ENCODE measurements at places on chromosomes 11 and 22. TPM values are rescaled to one million over a fixed set of nuclear protein-coding genes. Genes with fewer than 3 reads are reported as not detected.

DNA sequence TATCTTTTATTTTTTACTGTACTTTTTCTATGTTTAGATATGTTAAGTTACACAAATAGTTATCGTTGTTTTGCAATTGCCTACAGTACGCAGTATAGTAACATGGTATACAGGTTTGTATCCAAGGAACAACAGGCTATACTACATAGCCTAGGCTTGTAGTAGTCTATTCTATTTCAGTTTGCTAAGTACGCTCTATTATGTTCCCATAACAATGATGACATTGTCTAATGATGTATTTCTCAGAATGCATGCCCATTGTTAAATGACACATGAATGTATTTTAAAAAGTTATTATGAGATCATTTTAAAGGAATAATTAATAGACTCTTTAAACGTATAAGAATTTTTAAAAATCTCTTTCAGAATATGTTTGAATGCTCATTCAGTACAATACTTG lies 696.7 kb upstream of the CCDC90B start:
- no peaks in the 10 kb centered on the region for H3K4me1 ChIP-seq
- no peaks in the 10 kb centered on the region for H3K27me3 ChIP-seq
- no peak for DNase-seq
- H3K27ac ChIP-seq = no peak overlapping the region

- H3K4me1 ChIP-seq = no peaks in the 10 kb centered on the region
- no peaks in the 10 kb centered on the region for H3K36me3 ChIP-seq
- no peaks in the 10 kb centered on the region for H3K27me3 ChIP-seq
- H3K4me3 ChIP-seq = no peak overlapping the region
- no peak for DNase-seq
These were observed 109.0 kb downstream of the PKNOX2 start for GRCh38 chr11:125273519-125274000.

- no peaks in the 10 kb centered on the region for H3K27me3 ChIP-seq
- H3K4me1 ChIP-seq = peaks cover 20% of the 10 kb centered on the region
- H3K36me3 ChIP-seq = no peaks in the 10 kb centered on the region
- no peak overlapping the region for H3K4me3 ChIP-seq
These were observed 83.3 kb downstream of the MYEOV start for GRCh38 chr11:69377029-69377952.

DNA sequence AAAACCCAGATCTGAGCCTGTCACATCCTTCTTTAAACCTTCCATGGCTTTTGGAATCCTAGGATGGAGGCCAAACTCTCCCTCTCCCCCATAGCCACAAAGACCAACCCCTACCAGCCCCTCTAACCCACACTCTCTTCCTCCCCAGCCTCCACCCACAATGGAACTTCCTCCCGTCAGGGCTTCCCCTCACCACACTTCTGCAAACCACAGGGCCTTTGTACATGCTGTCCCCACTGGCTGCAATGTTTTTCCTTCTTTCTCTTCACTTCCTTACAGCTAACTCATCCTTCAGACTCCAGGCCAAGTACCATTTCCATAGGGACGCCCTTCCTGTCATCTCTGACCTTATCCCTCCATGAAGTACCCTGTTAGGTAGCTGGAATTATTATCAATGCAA lies 393.5 kb downstream of the MN1 start:
- H3K36me3 ChIP-seq = no peaks in the 10 kb centered on the region
- no peak overlapping the region for H3K27ac ChIP-seq
- H3K4me3 ChIP-seq = no peak overlapping the region
- H3K27me3 ChIP-seq = no peaks in the 10 kb centered on the region

Gene FAM83F
- total RNA-seq = 40.6 TPM

- H3K4me3 ChIP-seq = no peak overlapping the region
- H3K27ac ChIP-seq = peak overlapping the region; percentile 5
- peaks cover 12% of the 10 kb centered on the region for H3K4me1 ChIP-seq
- H3K27me3 ChIP-seq = no peaks in the 10 kb centered on the region
These were observed 10.5 kb downstream of the YWHAH start for GRCh38 chr22:31954535-31955523.

DNA sequence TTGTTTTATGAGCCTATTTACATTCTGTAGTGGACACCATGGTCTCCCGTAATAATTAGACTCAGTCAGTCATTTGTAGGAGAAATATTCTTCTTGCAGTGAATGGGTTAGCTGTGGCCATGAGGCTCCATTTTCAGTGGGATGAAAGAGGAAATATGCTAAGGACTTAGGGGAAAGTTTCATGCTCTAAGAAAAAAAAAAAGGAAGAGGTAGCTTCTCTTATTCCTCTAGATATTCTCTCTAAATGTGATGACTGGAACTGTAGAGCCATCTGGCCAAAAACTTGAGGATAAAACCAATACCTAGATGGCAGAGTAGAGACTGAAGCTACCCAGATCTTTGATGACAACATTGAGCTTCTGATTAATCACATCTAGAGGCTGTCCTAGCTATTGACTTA lies 75.8 kb upstream of the SESN3 start:
- H3K27ac ChIP-seq = no peak overlapping the region
- H3K36me3 ChIP-seq = no peaks in the 10 kb centered on the region
- H3K4me3 ChIP-seq = no peak overlapping the region
- H3K4me1 ChIP-seq = no peaks in the 10 kb centered on the region
- no peak for DNase-seq

DNA sequence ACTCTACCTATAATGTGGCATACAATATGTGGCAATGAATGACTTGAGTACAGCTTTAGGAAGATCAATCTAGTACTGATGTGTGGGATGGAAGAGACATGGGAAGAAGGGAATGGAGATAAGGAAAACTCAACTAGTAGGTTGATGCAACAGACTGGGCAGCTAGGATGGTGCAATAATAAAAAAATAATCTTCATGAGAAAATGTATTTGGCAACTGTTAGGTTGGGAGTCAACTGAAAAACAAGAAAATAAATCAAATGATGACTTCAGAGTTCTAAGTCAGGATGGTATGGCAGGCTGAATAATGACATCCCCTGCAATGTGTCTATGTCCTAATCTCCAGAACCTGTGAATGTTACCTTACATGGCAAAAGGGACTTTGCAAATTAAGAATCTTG lies 236.8 kb upstream of the PITPNB start:
- H3K4me1 ChIP-seq = no peaks in the 10 kb centered on the region
- H3K27ac ChIP-seq = no peak overlapping the region
- no peak for DNase-seq
- no peaks in the 10 kb centered on the region for H3K27me3 ChIP-seq
- H3K4me3 ChIP-seq = no peak overlapping the region

- H3K27ac ChIP-seq = no peak overlapping the region
- no peaks in the 10 kb centered on the region for H3K27me3 ChIP-seq
- H3K4me1 ChIP-seq = peaks cover 15% of the 10 kb centered on the region
- H3K4me3 ChIP-seq = no peak overlapping the region
- peak; percentile 40 for DNase-seq
These were observed 2.9 kb downstream of the TRPT1 start for GRCh38 chr11:64223001-64223651.

- H3K27ac ChIP-seq = no peak overlapping the region
- no peaks in the 10 kb centered on the region for H3K36me3 ChIP-seq
- DNase-seq = no peak
These were observed 12.3 kb downstream of the ME3 start for GRCh38 chr11:86660088-86660487.

DNA sequence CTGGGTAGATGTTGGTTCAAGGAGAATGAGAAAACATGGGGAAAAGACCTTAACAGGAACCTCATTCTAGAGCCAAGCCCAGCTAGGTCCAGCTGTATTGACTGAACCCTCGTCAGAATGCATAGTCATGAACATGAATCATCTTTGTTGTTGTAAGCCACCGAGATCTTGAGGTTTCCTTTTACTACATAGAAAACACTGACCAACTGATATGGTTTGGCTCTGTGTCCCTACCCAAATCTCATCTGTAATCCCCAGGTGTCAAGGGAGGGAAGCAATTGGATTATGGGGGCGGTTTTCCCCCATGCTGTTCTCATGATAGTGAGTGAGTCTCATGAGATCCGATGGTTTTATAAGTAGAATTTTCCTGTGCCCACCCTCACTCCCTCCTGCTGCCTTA lies 19.4 kb upstream of the PHOX2A start:
- H3K36me3 ChIP-seq = no peaks in the 10 kb centered on the region
- no peaks in the 10 kb centered on the region for H3K27me3 ChIP-seq
- H3K4me1 ChIP-seq = no peaks in the 10 kb centered on the region
- no peak overlapping the region for H3K27ac ChIP-seq
- H3K4me3 ChIP-seq = no peak overlapping the region

GRCh38 chr11:1082728-1083620 lies 8.3 kb downstream of the MUC2 start:
- H3K27ac ChIP-seq = no peak overlapping the region
- no peaks in the 10 kb centered on the region for H3K4me1 ChIP-seq
- DNase-seq = no peak
- no peaks in the 10 kb centered on the region for H3K36me3 ChIP-seq
- H3K4me3 ChIP-seq = no peak overlapping the region
- no peaks in the 10 kb centered on the region for H3K27me3 ChIP-seq

Gene FAM180B
- total RNA-seq = not detected

Gene AAMDC
- 12.9 TPM for total RNA-seq

DNA sequence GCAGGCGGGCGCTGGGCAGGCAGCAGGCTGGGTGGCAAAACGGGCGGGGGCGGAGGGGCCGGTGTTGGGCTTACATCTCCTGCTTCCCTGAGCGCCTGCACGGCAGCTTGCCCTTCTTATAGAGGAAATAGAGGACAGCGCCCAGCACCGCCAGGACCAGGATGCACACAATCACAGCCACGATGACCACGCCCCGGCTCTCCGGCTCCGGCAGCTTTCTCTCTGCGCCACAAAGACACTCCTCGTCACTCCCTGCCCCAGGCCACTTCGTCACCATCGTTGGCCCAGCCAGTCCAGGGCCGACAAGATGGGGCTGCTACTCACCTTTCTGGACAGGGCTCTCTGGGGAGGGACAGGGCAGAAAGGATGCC lies 6.3 kb downstream of the MCAM start:
- peaks cover 7% of the 10 kb centered on the region for H3K4me1 ChIP-seq
- no peak overlapping the region for H3K27ac ChIP-seq
- no peak overlapping the region for H3K4me3 ChIP-seq

GRCh38 chr22:40270031-40270430 lies 76.3 kb upstream of the ADSL start:
- no peak for DNase-seq
- no peaks in the 10 kb centered on the region for H3K36me3 ChIP-seq
- no peak overlapping the region for H3K4me3 ChIP-seq
- no peaks in the 10 kb centered on the region for H3K27me3 ChIP-seq
- no peaks in the 10 kb centered on the region for H3K4me1 ChIP-seq

- no peaks in the 10 kb centered on the region for H3K36me3 ChIP-seq
- DNase-seq = no peak
- H3K27me3 ChIP-seq = no peaks in the 10 kb centered on the region
- H3K4me3 ChIP-seq = no peak overlapping the region
These were observed 23.9 kb downstream of the TSPAN32 start for GRCh38 chr11:2325719-2326118.

DNA sequence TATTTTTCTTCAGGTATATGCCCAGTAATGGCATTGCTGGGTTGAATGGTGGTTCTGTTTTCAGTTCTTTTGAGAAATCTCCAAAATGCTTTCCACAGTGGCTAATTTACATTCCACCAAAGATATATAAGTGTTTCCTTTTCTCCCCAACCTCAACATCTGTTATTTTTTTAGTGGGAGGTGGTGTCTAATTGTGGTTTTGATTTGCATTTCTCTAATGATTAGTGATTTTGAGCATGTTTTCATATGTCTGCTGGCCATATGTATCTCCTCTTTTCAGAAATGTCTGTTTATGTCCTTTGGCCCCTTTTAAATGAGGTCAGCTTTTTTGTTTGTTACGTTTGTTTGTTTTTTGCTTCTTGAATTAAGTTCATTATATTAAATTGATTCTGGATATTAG lies 760.2 kb downstream of the KCNA4 start:
- no peaks in the 10 kb centered on the region for H3K36me3 ChIP-seq
- no peak overlapping the region for H3K4me3 ChIP-seq
- H3K27me3 ChIP-seq = no peaks in the 10 kb centered on the region
- H3K4me1 ChIP-seq = no peaks in the 10 kb centered on the region
- no peak for DNase-seq

Gene IFITM10
- total RNA-seq = 0.42 TPM

GRCh38 chr11:111960916-111961315 lies 23.8 kb downstream of the DIXDC1 start:
- DNase-seq = peak; percentile 41
- no peaks in the 10 kb centered on the region for H3K27me3 ChIP-seq

DNA sequence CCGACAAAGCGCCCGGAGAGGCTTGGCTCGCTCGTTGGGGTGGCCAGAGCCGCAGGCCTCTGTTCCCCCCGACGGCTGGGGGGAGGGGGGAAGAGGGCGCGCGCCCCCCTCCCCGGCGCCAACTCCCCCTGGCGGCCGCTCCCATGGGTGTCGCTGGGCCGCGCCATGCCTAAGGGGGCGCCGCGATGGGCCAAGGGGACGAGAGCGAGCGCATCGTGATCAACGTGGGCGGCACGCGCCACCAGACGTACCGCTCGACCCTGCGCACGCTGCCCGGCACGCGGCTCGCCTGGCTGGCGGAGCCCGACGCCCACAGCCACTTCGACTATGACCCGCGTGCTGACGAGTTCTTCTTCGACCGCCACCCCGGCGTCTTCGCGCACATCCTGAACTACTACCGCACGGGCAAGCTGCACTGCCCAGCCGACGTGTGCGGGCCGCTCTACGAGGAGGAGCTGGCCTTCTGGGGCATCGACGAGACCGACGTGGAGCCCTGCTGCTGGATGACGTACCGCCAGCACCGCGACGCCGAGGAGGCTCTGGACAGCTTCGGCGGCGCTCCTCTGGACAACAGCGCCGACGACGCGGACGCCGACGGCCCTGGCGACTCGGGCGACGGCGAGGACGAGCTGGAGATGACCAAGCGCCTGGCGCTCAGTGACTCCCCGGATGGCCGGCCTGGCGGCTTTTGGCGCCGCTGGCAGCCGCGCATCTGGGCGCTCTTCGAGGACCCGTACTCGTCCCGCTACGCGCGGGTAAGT lies 1.4 kb downstream of the KCNC1 start:
- no peaks in the 10 kb centered on the region for H3K4me1 ChIP-seq
- no peak for DNase-seq
- no peaks in the 10 kb centered on the region for H3K36me3 ChIP-seq
- no peak overlapping the region for H3K27ac ChIP-seq

DNA sequence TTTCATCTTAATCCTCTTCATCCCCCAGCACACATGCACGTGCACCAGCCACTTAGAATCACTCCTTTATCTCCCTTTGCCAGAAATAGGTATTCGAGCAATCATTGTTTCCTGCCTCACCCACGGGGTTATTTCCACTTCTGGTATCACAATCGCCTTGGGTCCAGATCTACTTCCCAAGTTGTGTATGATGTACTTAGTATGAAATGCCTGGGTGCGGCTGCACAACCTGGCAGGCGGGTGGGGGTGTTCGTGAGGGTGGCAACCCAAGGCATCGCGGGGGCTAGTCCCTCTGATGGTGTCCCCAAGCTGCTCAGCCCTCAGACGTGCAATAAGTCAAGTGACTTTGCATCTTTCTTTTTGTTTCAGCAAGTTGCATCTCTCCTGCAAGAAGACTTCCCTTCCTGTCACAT lies 475.6 kb downstream of the MIAT start:
- no peaks in the 10 kb centered on the region for H3K36me3 ChIP-seq
- no peak overlapping the region for H3K27ac ChIP-seq
- no peak overlapping the region for H3K4me3 ChIP-seq
- no peaks in the 10 kb centered on the region for H3K4me1 ChIP-seq
- DNase-seq = no peak

Data from colonic mucosa (tissue), 4 donors.